ENCODE measurements at places on chromosomes 1 and 21.
A peak's percentile ranks its signal among the peaks of the same experiment; 100 is the strongest.

DNA sequence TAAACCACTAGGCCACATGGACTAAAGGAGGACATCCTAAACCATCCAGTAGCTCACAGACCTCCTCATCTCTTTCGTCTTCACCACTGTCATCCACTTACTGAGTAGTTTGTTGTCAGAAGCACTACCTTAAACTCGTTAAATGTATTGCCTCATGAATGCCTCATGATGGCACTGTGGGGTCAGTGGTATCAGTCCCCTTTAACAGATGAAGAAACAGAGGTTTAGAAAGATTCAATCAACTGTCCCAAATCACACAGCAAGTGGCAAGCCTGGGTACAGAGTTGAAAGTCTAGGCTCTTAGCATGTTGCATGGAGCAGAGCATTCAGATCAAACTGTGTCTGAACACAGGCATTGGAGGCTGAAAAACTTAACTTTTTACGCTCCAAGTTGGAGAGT is 183.6 kb upstream of the KIAA0040 start:
- DNase-seq = no peak

DNA sequence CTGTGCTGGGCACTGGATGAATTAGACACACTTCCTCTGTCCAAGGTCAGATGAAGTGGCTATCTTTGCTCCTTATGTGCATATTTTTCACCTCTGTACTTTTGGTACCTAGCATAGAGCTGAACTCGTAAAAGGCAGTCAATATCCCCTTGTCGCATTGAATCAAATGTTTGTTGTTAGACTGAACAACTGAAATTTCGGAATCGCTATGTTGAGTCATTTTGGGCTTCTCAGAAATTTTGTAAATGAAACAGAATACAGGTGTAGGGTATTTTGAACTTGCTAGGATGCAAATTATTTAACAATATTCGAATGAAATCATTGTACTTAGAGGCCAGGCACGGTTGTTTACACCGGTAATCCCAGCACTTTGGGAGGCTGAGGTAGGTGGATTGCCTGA is 48.0 kb downstream of the PDE4B start:
- DNase-seq = no peak

DNA sequence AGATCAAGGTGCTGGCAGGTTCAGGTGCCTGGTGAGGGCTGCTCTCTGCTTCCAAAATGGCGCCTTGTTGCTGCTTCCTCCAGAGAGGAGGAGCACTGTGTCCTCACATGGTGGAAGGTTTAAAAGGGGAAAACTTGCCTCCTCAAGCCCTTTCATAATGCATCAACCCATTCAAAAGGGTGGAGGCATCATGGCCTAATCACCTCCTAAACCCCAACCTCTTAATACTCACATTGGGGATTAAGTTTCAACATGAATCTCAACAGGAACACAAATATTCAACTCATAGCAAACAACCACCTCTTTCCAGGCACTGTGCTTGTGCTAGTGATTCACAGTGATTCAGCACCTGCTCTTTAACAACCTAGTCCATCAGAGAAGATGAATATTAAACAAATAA is 4.2 kb downstream of the S100A12 start:
- DNase-seq = no peak

- DNase-seq = no peak
Measured at GRCh38 chr1:8364528-8365442, 46.9 kb downstream of the SLC45A1 start.

DNA sequence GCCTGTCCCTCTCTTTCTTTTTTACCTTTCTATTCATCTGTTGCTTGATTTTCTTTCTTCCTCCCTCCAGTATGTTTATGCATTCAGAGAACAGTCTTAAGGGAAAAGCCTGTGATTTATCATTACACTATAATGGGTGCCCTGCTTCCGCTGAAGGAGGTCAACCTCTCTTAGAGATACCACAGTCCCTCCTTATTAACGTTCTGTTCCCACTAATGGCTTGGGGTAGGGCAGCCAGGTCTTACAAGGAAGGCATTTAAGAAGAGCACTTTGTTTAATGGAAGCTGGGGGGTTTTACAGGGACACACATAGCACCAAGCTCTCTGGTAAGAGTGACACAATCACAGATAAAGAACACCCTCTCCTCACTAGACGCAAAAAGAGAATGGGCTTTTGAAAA is 523.5 kb downstream of the NUF2 start:
- DNase-seq = no peak

DNA sequence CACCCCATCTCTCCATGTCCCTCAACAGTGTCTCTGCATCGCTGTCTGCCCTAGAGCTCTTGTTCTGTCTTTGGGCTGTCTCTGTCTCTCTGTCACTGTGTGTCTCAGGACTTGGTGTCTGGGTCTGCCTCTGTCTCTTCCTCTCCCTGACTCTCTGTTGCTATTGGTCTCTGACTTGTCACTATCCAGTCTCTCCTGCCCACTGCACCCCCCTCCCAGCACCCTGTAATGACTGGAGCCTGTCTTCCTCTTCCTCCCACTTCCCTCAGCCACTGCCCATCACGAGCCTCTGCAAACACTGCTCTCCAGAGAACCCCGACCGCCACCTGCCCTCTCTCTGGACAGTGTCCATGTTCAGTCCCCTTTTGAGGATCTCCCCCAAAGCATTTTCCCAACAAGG is 12.1 kb downstream of the PEAR1 start:
- DNase-seq = no peak

- no peak for DNase-seq
Measured at GRCh38 chr1:43510621-43511020, 20.1 kb upstream of the PTPRF start.

GRCh38 chr1:174890024-174890423 is 109.7 kb upstream of the CACYBP start:
- DNase-seq = no peak

GRCh38 chr1:212565079-212565478 is 43.5 kb upstream of the ATF3 start:
- no peak for DNase-seq

DNA sequence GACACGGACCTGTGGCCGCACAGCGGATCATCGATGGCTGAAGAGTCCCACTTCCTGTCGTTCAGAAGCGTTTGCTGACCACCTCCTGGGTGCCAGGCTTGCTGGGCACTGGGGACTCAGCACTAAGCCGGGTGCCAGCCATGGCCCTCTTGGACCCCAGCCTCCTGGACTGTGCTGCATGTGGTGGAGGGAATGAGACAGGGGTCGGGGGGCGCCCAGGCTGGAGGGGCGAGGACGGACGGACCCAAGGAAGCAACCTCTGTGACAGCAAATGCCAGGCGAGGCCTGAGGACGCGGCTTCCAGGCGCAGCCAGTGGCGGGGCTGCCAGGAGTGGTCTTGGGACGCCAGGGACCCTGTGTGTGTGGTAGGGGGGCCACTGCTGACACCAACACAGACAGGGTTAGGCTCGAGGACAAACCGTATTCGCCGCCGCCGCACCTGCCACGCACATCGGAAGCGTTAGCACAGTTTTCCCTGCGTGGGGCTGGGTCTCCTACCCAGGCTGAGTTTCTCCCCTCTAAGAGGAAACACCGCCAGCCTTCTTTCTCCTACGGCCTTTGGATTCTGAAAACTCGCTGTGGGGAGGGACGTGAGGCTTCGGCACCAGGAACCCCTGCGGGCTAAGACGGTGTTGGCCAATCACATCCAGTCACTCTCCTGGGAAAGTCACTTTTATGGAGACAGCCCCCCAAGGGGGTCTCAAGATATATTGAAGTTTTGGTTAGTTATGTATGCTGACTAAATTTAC is 3.1 kb upstream of the MXRA8 start:
- peak; percentile 10 for DNase-seq

- DNase-seq = peak; percentile 51
Measured at GRCh38 chr1:101438359-101438758, 201.5 kb downstream of the S1PR1 start.

GRCh38 chr1:115199416-115200132 is 110.3 kb upstream of the TSPAN2 start:
- DNase-seq = no peak

DNA sequence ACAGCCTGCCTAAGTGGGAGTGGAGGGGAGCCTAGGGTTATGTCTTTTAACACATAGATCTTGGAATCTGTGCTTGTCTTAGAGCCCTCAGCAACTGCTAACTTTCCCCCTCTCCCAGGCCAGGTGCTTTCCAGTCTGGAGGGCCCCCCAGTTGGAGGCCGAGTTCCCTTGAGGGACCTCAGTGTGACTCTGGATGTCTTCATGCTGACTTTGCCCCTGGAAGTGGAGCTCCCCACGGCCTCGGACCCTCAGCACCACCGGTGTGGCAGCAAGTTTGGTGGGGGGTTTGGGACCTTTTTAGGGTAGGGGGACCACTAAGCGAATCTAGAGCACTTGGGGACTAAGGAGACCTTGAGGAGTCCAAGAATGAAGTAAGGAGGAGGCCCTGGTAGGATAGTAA is 22.9 kb downstream of the HYI start:
- no peak for DNase-seq

DNA sequence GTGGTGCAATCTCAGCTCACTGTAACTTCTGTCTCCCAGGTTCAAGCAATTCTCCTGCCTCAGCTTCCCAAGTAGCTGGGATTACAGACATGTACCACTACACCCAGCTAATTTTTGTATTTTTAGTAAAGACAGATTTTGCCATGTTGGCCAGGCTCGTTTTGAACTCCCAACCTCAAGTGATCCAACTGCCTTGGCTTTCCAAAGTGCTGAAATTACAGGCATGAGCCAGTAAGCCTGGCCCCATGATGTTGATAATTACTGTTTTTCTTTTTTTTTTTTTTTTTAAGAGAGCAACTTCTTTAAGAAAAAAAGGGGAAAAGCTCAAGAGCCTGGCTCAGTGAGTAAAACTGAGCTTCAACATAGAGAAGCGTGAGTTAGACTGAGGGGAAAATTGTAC is 9.6 kb upstream of the SOAT1 start:
- no peak for DNase-seq

DNA sequence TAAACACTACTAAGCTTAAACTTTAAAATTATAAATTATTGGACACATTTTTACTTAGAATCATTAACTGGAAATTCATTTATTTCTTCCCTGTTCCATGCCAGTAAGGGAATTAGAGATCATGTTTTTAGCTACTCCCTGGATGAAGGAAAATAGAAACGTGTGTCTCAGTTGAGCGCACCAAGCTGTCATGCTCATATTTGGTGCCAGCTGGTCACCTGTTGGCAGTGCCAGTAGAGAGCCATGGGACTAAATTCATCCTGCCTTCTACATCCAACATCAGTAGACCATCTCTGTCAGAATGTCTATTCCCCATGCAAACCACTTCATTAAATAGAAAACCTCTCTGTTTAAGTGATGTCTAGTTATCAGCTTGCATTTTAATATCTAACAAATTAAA is 17.4 kb upstream of the SLC22A15 start:
- no peak for DNase-seq

DNA sequence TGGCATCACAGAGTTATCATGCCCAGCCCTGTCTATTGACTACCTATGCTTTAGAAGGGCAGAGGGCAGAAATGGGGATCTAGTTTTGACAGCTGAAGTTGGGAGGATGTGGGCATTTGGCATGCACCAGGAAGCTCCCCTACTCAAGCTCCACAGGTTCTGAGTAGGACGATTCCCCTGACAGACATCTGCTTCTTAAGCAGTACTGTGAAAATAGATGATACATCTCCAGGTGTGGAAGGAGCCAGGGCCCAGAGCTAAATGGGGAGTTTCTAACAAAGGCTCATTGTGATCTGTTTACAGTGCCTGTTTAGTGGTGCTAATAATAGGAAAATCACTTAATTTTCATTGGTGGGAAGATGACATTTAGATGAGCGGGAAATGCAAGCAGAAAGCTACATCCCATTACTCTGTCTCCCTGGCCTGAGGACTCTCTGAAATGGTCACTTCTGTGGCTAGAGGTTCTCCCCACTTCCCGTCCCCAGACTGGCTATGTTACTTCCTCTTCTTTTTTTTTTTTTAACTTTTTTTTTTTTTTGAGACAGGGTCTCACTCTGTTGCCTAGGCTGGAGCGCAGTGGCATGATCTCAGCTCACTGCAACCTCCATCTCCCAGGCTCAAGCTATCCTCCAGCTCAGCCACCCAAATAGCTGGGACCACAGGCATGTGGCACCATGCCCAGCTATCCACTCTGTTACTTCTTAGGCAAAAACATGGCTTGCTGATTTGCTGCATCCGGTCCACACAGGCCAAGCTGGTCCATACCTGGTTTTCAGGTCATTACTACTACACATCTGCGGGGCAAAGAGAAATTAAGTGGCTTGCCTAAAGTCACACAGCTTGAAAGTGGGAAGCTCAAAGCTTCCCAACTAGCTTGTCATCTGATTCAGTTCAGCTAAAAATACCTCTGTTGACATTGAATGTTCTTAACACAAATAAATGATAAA is 23.2 kb upstream of the CNIH3 start:
- peak; percentile 17 for DNase-seq

GRCh38 chr1:220189750-220190347 is 82.4 kb downstream of the RAB3GAP2 start:
- no peak for DNase-seq

DNA sequence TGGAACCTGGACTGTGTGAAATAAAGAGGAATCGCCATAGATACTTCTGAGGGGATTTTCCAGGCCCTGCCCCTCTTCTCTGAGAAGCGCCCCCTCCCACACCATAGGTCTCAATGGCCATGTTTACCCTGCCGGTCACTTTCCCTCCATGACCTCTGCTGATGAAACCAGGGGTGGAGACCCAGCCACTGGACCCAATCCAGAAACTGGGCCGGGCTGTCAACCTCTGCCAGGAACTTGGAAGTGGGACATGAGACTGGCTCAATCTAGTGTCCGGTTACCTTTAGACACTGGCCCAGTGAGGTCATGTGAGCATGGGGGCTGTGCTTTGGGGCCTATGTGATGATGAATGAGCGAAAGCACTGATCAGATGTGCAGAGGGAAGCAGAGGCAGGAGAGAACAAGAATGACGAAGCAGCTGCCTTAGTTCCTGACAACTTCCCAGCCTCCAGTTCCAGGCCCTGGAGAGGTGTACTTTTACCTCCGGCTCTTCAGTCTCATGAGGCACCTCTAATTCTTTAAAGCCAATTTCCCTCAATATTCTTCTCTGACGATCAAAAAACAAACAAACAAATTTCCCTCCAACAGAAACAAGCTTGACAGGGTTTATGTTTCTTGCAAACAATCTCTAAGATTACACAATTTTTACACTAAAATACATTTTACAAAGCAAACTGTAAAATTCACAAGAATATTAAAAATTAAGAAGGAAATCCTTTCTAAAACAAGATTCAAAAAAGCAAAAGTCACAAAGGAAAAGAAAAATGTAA is 4.9 kb downstream of the ASAP3 start:
- DNase-seq = no peak

DNA sequence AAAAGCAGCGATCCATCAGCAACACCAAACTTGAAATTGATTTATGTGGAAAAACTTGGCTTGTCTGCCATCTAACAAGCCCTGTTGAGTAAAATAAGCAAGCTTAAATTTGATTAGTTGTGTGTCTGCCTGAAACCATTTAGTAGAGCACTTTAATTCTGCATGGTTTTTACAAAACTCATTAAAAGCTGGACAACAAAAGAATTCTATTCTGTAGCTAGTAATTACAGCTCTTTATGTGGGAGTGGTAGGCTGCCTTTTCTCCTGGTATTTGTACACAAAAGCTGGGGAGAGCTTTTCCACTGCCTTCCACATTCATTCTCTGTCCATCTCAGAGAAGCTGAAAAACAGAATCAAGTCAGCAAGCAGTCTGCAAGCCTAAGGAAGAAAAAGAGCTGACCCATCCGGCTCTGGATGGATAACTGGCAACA is 1.7 kb downstream of the ETS2 start:
- DNase-seq = no peak

- DNase-seq = no peak
Measured at GRCh38 chr1:74498901-74499300, 13.5 kb downstream of the LRRC53 start.
